ENCODE measurements at places on chromosomes 3 and 15.
A peak's percentile ranks its signal among the peaks of the same experiment; 100 is the strongest.

DNA sequence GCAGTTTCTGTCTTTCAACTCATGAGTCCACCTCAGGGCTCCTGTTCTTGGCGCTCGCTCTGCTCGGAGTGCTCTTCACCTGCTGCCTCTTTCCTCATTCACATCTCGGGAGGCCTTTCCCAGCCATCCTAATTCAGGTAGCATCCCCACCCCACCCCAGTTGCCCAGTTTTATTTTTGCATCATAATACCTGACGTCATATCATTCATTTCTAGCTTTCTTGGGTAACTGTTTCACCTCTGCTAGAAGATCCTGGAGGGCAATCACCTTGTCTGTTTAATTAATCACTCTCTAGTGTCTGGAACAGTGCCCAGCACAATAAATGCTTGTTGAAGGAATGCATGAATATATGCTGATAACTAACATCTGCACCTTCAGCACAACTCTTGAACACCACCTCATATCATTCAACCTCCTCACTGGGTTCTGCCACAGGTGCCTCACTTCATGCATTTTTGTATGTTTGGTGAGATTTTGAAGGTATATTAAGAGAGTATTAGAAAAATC is 7.6 kb downstream of the NUSAP1 start:
- DNase-seq: no peak

GRCh38 chr15:32957219-32957618 is 237.3 kb downstream of the FMN1 start:
- no peak for DNase-seq

- DNase-seq: no peak
Observed at GRCh38 chr3:79018671-79019136, 749.1 kb downstream of the ROBO1 start.

GRCh38 chr15:100032358-100033085 is 299.3 kb upstream of the LYSMD4 start:
- no peak for DNase-seq

DNA sequence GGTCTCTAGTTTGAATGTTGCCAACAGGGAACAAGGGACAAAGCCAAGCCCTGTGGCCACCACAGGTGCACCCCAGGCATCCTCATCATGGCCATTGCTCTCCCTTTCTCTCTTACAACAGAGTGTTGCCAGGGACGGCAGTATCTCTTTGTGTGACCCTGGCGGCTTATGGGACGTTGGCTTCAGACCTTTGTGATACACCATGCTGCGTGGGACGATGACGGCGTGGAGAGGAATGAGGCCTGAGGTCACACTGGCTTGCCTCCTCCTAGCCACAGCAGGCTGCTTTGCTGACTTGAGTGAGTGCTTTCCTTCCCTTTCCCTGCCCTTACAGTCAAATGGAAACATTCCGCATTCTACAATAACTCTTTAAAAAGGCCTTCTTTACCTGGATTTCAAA is 38.2 kb downstream of the BOC start:
- DNase-seq: no peak

GRCh38 chr3:168803536-168803935 is 707.8 kb upstream of the GOLIM4 start:
- no peak for DNase-seq

- DNase-seq: no peak
Observed at GRCh38 chr3:43247561-43248184, 38.7 kb upstream of the SNRK start.

- DNase-seq: peak; percentile 34
Observed at GRCh38 chr3:161475905-161476304, 20.7 kb upstream of the OTOL1 start.

- no peak for DNase-seq
Observed at GRCh38 chr3:51535146-51536019, 3.1 kb upstream of the RAD54L2 start.

GRCh38 chr3:36890261-36890660 is 54.6 kb downstream of the TRANK1 start:
- no peak for DNase-seq

- no peak for DNase-seq
Observed at GRCh38 chr3:188211476-188211875, 57.5 kb downstream of the LPP start.

DNA sequence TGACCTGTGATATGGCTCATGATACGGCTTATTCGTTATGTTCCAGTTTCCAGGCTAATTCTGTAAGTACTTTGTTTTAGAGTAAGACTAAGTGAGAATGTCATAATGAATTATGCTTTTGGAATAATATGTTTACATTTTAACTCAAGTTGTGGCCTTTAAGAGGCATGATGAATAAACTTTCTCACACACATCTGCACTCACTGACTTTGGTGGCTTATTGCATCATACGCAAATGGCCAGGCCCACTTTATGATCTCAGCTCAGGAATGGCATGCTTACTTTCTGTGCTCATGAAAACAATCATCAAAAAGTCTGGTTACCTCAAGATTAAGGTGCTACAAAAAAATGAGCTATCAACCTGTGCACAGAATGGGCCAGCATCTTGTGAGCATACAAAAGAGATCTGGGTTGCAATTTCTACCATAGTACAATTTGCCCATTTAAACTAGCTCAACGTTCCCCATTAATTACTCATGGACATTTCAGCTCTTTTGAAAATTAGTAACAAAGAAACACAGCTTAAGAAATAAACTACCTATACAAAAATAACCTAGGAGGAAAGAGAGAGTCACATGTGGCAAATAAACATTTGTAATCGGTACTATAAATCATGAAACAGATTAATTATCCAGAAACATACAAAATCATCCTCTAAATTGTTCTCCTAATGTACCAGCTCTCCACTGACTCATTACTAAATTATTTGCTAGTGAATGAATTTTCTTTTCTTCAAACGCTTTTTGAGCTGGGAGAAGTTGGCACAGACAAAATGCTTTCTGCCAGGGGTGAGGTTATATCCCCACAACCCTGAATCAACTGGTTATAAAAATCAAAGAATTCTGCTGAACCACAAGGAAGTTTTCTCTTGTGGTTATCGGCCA is 439.0 kb upstream of the ADAMTS9 start:
- no peak for DNase-seq

DNA sequence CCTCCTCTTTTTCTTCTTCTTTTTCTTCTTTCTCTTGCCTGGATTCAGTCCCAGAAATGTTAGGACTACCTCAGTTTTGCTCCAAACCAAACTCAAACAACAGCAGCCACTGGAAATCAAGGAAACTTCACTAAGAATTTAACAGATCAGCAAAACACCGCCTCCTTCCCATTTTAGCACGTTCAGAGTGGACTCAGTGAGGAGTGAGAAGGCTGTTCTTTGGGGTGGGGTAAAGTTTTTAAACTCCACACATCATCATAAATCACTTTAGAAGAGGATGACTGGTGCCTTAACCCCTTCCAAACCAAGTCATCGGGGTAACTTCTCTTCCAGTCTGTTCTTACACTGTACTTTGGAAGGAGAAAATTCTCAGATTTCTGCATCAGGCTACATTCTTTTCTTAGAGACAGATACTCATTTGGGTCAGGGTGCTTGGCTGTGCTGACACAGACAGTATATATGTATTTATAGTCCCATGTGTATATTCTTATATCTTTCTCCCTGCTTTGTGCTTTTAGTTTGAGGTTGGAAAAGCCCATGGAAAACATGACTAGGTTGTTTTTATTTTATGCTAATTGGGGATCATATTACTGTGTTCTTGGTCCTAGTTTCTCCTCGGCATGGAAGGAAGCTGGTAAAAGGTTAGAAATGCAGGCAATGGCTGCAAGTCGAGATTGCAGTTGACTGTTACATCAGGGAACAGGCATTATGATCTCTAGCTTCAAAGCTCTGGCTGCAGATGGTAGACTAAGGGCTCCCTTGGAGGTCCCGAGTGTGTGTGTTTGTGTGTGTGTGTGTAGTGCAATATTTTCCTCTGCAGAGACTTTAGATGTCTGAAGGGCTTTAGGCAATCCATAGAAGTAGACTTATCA is at the start of gene CCDC80:
Gene CCDC80 (minus strand): TSS at position 214 of the 872 bp plus-strand sequence. CDS start 1,238 bp downstream, outside the sequence.
- peak; percentile 58 for DNase-seq

- DNase-seq: peak; percentile 96
Observed at GRCh38 chr15:59174835-59175831, 31.5 kb upstream of the LDHAL6B start.

- DNase-seq: no peak
Observed at GRCh38 chr3:74271541-74271940, 342.9 kb downstream of the CNTN3 start.

DNA sequence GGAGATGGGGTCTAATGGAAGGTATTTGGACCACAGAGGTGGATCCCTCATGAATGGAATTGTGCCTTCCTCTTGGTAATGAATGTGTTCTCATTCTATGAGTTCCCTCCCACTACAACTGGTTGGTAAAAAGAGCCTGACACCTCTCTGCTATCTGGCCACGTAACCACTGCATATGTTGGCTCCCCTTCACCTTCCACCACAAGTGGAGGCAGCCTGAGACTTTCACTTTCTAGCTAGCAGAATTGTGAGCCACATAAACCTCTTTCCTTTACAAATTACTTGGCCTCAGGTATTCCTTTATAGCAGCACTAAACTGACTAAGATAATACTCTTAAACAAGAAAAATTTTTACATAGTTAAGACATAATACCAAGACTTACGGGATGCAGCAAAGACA is 155.3 kb downstream of the NR1I2 start:
- no peak for DNase-seq

DNA sequence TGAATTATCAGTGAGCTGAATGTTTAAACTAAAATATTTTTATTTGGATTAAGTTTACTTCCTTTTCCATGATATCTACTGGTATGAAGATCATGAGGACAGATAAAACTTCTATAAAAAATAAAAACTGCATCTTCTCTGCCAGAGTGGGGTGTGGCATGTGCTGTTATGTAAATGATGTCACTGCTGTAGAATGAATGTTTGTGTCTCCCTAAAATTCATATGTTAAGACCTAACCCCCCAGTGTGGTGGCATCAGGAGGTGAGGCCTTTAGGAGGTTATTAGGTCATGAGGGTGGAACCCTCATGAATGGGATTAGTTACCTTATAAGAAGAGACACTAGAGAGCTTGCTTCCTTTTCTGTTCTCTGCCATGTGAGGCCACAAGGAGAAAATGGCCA is 178.7 kb upstream of the DPH6 start:
- no peak for DNase-seq

- no peak for DNase-seq
Observed at GRCh38 chr3:138034918-138035317, 25.0 kb downstream of the CLDN18 start.

- peak; percentile 5 for DNase-seq
Observed at GRCh38 chr3:8868996-8869395, 94.3 kb downstream of the RAD18 start.

GRCh38 chr3:76668653-76669052 is 371.2 kb upstream of the ROBO2 start:
- no peak for DNase-seq

DNA sequence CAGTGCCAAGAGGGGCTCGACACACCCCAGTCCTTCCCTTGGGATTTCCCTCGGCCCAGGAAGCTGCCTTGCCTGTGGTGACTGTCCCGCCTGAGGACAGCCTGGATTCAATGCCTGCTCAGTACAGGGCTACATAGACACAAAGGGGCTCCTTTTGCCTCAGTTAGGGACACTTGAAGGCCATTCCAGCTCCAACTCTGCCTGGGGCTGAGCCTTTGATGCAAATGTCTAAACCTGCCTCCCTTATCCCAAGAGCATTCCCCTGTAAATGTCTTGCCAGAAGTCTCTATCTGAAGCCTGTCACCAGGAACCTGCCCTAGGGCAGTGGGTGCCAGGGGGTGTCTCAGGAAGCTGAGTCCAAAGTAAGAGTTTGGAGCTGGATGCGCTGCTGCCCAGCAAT is 19.3 kb upstream of the LYSMD4 start:
- no peak for DNase-seq

- no peak for DNase-seq
Observed at GRCh38 chr15:101171954-101172353, 79.9 kb downstream of the CHSY1 start.

DNA sequence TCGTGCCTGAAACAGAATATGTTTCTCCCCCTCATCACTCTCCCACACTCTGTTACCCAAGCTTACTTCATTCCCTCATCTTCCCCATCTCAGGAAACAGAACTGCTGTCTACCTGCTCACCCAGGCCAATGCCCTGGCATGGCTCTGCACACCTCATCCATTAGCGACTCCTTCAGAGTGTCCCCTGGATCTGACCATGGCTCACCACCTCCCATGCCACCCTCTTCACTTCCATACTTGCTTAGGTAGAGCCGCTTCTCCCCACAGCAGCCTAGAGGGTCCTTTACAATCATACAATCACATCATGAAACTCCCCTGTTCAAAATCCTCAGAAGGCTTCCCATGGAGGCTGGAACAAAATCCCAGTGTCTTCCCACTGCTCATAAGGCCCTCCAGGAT is 33.9 kb upstream of the RAD18 start:
- DNase-seq: no peak

- DNase-seq: no peak
Observed at GRCh38 chr3:171542976-171543375, 82.8 kb upstream of the TNIK start.

DNA sequence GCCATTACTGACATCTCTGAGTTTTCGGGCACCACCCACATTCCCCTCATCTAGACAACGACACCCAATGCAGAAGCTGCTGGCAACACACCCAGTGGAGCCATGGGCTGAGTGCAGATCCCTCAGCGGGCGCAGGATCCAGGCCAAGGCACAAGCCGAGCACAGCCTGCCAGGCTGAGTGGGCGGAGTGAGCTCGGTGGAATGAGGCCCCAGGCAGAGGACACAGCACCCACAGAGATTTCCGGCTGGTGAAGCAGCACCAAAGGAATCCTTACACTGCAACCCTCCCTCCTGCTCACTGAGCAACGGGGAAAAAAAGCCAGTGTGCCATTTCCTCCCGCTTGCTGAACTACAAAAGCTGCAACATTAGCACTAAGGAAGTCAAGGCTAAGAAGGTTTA is 34.3 kb downstream of the ZMAT3 start:
- DNase-seq: peak; percentile 38

- no peak for DNase-seq
Observed at GRCh38 chr15:41792000-41792637, 17.8 kb downstream of the MAPKBP1 start.

DNA sequence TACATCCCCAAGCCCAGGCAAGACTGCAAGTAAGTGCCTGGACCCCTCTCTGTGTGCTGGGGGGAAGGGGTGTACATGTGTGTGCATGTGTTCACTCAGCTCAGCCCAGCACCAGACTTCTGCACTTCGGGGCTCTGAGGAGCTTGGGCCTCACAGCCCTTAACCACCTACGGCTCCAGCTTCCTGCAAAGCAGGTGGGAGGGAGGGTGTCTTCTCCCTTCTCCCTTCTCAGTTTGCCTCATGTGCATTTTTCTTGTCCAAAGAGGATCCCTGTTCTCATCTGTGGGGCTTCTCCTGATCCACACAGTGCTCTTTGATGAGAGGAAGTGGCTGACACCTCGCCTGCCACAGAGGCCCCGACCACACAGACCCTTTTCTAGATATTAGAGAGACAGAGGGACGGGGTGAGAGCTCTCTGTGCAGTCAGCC is 69.3 kb downstream of the MESD start:
- DNase-seq: no peak

GRCh38 chr3:146888176-146888575 is 283.0 kb upstream of the PLSCR5 start:
- DNase-seq: no peak

Data from HT-29 (cell line).